ENCODE measurements at places on chromosomes 1 and 21.

DNA sequence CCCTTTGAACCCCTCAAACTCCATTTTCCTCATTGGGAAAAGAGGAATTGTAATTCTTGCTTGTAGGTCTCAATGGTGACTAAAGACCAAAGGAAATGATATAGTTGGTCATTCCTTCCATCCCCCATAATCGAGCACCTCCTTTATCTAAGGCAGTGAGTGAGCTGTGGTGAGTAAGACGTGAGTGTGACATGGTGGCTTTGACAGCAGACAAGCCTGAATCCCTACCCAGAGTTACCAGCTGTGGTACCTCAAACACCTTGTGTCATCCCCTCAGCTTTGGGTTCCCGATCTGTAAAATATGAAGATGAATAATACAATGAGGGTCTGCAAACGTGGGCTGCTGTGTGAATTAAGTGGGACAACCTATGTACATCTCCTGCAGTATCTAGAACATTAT lies 8.4 kb downstream of the TRAF5 start:
- DNase-seq, result no peak

- DNase-seq, result peak; percentile 59
Observed at GRCh38 chr1:154157520-154158306, 2.8 kb upstream of the NUP210L start.

DNA sequence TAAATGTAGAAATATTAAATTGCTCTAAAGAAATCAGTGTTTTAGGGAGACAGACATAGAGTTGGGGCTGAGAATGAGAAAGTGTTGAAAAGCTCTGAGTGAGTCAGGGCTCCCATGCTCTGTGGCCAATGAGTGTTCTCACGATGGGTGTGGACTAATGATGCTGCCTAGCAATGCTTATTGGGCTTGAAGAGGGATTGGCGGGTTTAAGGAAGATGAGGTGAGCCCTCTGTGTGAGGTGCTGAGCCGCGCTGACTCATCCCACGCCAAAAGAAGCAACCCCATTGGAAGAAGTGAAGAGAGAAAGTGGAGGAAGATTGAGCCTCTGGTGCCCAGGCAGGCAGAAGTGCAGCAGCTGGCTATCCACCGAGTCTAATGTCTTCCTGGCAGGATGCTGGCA lies 65.1 kb upstream of the DPT start:
- DNase-seq, result no peak

- DNase-seq, result no peak
Observed at GRCh38 chr1:67683316-67683715, 1.7 kb upstream of the GADD45A start.

DNA sequence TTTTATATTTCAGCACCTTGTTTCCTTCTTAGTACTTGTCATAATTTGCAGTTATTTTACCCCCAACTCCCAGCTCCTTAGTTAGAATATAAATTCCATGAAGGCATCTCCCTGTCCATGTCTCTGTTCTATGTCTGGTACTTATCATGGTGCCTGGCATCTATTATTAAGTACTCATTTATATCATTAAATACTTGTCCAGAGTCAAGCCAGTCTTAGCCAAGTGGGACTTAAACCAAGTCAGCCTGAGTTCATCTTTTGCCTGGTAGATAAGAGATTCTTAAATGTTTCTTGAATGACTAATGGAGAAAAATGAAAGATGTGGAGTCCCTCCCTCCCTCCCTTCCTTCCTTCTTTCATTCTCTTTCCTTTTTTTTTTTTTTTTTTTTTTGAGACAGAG lies 9.4 kb downstream of the SLC25A44 start:
- DNase-seq, result no peak

- no peak for DNase-seq
Observed at GRCh38 chr21:36188081-36188681, 31.6 kb downstream of the DOP1B start.

GRCh38 chr1:23422941-23423340 lies 1.6 kb downstream of the TCEA3 start:
- DNase-seq, result no peak

GRCh38 chr21:27534206-27534605 lies 567.3 kb upstream of the ADAMTS5 start:
- no peak for DNase-seq
